ENCODE measurements at places on chromosomes 5 and 9. TPM values are rescaled to one million over a fixed set of nuclear protein-coding genes. Genes with fewer than 3 reads are reported as not detected.

Gene SPINK4
- 5.7 TPM for polyA plus RNA-seq

Gene STING1
- 59.9 TPM for polyA plus RNA-seq

Gene PCDHB9
- 2.9 TPM for polyA plus RNA-seq

Gene CAVIN4
- polyA plus RNA-seq: 1.6 TPM
